ENCODE measurements at places on chromosomes 1 and 21. TPM values are rescaled to one million over a fixed set of nuclear protein-coding genes. Genes with fewer than 3 reads are reported as not detected.

DNA sequence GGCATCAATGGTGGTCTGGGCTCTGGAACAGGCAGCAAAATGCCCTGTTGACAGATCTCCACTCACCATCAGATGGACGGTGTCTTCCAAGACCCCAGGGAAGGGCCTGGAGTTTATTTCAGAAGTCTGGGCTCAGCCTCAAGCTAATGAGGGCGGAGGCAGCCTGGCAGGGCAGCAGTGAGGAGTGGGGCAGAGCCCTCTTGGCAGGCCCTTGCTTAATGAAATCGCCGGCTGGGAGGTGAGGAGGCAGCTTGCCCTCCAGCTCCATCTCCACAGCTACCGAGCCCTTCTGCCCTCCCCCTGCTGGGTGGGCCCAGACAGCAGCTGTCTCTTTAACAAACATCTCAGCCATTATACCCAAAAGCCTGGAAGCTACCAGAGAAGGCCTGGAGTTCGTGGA is 22.0 kb upstream of the GRIK3 start:
- no peaks in the 10 kb centered on the region for H3K36me3 ChIP-seq
- H3K27me3 ChIP-seq = no peaks in the 10 kb centered on the region
- peaks cover 32% of the 10 kb centered on the region for H3K4me1 ChIP-seq
- no peak overlapping the region for H3K27ac ChIP-seq
- no peak for DNase-seq
- H3K4me3 ChIP-seq = no peak overlapping the region

- no peak overlapping the region for H3K27ac ChIP-seq
- peaks cover 2% of the 10 kb centered on the region for H3K36me3 ChIP-seq
- no peaks in the 10 kb centered on the region for H3K27me3 ChIP-seq
- no peak for DNase-seq
- no peak overlapping the region for H3K4me3 ChIP-seq
- no peaks in the 10 kb centered on the region for H3K4me1 ChIP-seq
Observed at GRCh38 chr1:67171978-67172377, 5.7 kb downstream of the IL23R start.

DNA sequence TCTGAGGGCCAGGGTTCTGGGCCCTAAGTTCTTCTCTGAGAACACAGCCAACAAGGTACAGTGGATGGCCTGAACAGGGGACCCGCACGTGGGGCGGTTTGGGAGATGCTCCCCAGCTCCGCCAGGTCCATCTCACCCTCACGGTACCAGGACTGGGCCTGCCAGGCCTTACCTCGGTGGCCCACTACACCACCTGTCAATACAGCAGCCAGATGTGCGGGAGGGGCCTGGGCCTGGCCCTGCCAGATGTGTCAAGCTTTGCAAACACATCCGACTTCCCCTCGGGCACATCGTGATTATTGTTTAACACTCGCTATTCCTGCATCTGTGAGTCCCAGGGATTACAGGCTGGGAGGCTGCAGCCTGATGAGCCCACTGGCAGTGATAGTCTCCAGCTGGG is 122.4 kb downstream of the LACTBL1 start:
- no peaks in the 10 kb centered on the region for H3K36me3 ChIP-seq
- H3K4me1 ChIP-seq = peaks cover 40% of the 10 kb centered on the region
- DNase-seq = no peak
- no peaks in the 10 kb centered on the region for H3K27me3 ChIP-seq
- H3K27ac ChIP-seq = no peak overlapping the region

DNA sequence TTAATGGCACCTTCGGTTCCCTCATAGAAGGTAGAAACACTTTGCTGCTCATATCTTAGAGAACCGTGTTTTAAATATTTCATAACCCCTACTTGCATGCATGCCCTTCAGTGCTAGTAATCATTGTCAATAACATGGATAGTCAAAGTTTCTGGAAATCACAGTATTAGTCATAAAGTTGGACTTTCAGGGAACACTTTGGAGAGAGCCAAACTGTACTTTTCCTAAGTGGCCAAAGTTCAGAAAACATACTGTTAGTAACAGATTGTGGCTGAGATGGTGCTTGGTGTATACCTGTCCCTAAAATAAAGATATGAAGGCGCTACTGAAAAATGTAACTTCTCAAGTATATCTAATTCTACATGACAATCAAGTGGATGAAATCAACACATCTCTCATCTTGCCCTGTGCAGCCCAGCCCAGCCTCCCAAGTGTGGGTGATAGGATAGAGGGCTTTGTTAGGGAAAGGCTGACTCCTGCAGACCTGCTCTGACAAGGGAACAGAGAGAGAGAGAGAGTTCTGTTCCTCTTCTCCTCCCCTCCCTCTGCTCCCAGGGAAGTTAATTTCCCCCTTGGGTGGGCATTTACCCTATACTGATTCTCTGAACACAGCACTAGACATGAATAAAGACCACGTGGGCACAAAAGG is 14.4 kb downstream of the MYOC start:
- no peak overlapping the region for H3K27ac ChIP-seq
- no peaks in the 10 kb centered on the region for H3K4me1 ChIP-seq
- no peaks in the 10 kb centered on the region for H3K27me3 ChIP-seq

The LIN28A gene
- 455 TPM for total RNA-seq

- no peak for DNase-seq
- peak overlapping the region; percentile 93 for H3K4me3 ChIP-seq
- peaks cover 88% of the 10 kb centered on the region for H3K27me3 ChIP-seq
- no peaks in the 10 kb centered on the region for H3K36me3 ChIP-seq
- H3K4me1 ChIP-seq = peaks cover 14% of the 10 kb centered on the region
Observed at GRCh38 chr1:50967416-50968157, 2.5 kb upstream of the CDKN2C start.

GRCh38 chr1:193338194-193338593 is 151.8 kb upstream of the B3GALT2 start:
- no peak overlapping the region for H3K4me3 ChIP-seq
- H3K27ac ChIP-seq = no peak overlapping the region

DNA sequence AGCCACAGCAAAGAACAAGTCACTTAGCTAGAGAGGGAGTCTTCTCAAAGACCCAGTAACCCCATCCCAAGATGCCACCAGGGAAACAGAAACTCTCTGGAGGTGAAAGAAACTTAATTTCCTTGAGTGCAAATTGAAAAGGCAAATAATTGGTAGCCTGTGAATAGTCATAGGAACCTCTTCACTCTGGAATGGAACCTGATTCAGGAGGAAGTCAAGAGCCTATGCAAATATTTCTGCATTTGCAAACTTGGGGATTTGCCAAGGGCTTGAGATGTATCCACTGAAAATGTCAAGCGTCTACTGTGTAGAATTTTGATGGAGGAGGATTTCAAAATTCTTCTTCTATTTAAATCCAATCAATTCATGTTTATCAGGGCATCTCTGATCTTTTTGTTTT is 5.7 kb downstream of the HIVEP3 start:
- peaks cover 13% of the 10 kb centered on the region for H3K4me1 ChIP-seq
- DNase-seq = no peak
- no peak overlapping the region for H3K27ac ChIP-seq
- peaks cover 26% of the 10 kb centered on the region for H3K27me3 ChIP-seq

- H3K4me1 ChIP-seq = peaks cover 7% of the 10 kb centered on the region
- H3K36me3 ChIP-seq = peaks cover 3% of the 10 kb centered on the region
- no peak for DNase-seq
- no peak overlapping the region for H3K27ac ChIP-seq
Observed at GRCh38 chr1:18491168-18491567, 10.4 kb downstream of the KLHDC7A start.

The TPTE gene
- not detected for total RNA-seq

The MAP3K7CL gene
- total RNA-seq = not detected

GRCh38 chr1:185573677-185574076 is 160.5 kb upstream of the HMCN1 start:
- H3K36me3 ChIP-seq = peaks cover 7% of the 10 kb centered on the region
- no peak for DNase-seq
- H3K4me1 ChIP-seq = no peaks in the 10 kb centered on the region
- no peaks in the 10 kb centered on the region for H3K27me3 ChIP-seq

DNA sequence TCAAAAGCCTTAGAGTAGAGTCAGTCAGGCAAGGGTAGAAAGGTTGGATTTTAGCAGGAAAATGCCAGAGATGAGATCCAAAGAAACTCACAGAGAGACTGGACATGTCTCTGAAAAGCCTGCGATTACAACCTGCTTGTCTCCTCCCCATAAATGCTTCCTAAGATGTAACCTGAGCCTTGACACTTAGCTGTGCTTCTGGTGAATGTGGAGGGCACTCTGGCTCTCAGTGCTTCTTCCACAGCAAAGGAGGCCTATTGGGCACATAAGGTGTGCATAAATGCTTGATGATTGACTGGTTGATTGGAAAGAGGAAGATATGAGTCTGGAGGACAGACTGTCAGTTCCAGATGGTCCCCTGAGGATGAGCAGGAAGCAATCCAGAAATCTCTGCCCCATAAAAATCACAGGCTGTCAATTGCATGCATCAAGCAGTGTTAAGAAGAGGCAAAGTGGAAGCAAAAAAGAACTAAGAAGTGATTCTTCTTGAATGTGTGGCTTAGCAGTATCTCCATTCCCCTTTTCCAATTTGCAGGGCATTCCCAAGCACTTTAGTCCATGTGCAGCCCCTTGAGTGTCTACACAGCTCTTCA is 236.2 kb upstream of the RRP15 start:
- no peak for DNase-seq
- H3K36me3 ChIP-seq = no peaks in the 10 kb centered on the region
- no peak overlapping the region for H3K27ac ChIP-seq
- no peak overlapping the region for H3K4me3 ChIP-seq

- H3K36me3 ChIP-seq = peaks cover 16% of the 10 kb centered on the region
- H3K27ac ChIP-seq = no peak overlapping the region
- no peak overlapping the region for H3K4me3 ChIP-seq
- no peaks in the 10 kb centered on the region for H3K27me3 ChIP-seq
- DNase-seq = no peak
- peaks cover 3% of the 10 kb centered on the region for H3K4me1 ChIP-seq
Observed at GRCh38 chr1:52164604-52165003, 22.7 kb downstream of the ZFYVE9 start.

GRCh38 chr1:20540281-20540680 is 12.1 kb upstream of the FAM43B start:
- H3K27me3 ChIP-seq = peaks cover 91% of the 10 kb centered on the region
- no peak overlapping the region for H3K27ac ChIP-seq
- no peak for DNase-seq
- H3K4me1 ChIP-seq = no peaks in the 10 kb centered on the region
